Transverse colon (tissue), 4 donors: ENCODE measurements at places on chromosomes 5 and 9. TPM values are rescaled to one million over a fixed set of nuclear protein-coding genes. Genes with fewer than 3 reads are reported as not detected.

Gene SLC36A3
- not detected for total RNA-seq

Gene PCYOX1L
- 5.4 TPM for total RNA-seq

Gene SHISAL2B
- total RNA-seq: not detected

Gene SLC6A19
- total RNA-seq: 69.5 TPM

Gene SPINK5
- total RNA-seq: 5.2 TPM
